ENCODE measurements at places on chromosomes 11 and 22.

- no peak for DNase-seq
Measured at GRCh38 chr11:67024966-67025365, 2.0 kb downstream of the SYT12 start.

DNA sequence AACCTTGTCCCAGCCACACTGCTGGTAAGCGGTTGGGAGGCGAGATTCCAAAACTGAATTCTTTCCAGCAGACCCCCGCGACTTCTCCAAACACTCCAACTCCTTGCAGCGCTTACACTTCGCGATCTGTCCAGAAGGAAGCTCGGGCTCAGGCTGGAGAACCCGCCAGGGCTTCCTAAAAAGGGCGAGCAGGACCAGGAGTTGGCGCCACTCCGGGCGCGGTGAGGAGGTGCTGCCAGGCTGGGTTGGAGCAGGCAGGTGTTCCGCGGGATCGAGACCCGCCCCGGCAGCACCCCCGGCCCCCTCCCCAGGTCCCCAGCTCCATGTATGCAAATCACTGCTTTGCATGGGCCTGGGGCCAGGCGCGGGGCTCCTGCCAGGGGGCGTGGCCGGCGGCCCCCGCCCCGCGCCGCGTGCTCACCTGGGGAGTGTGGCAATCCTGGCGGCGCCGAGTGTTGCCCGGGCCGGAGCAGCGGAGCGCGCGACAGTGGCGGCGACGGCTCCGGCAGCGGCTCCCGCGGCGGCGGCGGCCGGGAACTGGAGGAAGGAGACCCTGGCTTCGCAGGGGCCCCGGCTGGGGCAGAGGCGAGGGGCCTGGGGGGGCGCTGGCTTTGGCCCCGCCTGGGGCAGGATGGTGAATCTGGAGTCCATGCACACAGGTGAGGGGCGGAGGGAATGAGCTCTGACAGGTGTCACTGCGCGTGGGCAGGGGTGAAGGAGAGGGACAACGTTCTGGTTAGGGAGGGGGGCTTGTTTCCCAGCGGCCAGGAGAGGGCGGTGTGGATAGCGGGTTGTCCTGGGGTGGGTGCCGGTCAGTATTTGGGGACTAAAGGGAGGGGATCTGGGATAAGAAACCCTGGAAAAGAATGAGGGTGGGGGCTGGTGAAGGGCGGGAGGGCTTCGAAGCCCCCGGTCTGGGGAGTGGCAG is at the start of gene POU2F3:
TSS of gene POU2F3 (plus strand) at position 428 of the 928 bp plus-strand sequence. CDS start at position 632, 204 bp downstream.
- no peak for DNase-seq

- DNase-seq = no peak
Measured at GRCh38 chr11:91794146-91794545, 430.5 kb upstream of the FAT3 start.

- no peak for DNase-seq
Measured at GRCh38 chr11:33178443-33179180, 17.3 kb upstream of the CSTF3 start.

DNA sequence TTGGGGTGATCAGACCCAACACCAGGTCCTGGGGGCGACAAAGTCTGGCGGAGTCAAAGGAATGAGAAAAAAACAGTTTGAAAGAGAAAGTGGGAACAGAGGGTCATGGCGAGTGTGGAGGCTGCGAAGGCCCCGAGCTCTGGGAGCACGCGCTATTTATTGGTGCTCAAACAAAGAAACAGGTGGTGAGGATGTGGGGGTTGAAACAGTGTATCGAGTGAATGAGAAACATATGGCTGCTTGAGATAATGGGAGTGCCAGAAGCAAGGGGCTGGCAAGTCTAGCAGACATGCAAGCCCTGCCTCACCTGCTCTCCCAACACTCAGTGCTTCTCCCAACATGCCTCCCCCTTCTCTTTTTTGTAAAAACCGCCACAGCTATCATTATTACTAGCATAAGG is 7.8 kb upstream of the DUSP18 start:
- DNase-seq = no peak

GRCh38 chr22:27983361-27983791 is 64.3 kb upstream of the PITPNB start:
- DNase-seq = peak; percentile 76

Measured in posterior cingulate gyrus (tissue), 11 donors.